Caki2 (cell line): ENCODE measurements at places on chromosomes 5 and 9.

GRCh38 chr9:110997847-110998246 lies 40.4 kb downstream of the LPAR1 start:
- no peak for DNase-seq

- peak; percentile 5 for DNase-seq
Observed at GRCh38 chr9:88355166-88355565, 33.1 kb upstream of the SPIN1 start.

GRCh38 chr9:134323741-134324358 lies 2.4 kb upstream of the RXRA start:
- peak; percentile 66 for DNase-seq

- DNase-seq, result no peak
Observed at GRCh38 chr5:20949636-20950035, 961.6 kb upstream of the CDH18 start.

GRCh38 chr9:7536310-7536939 lies 263.2 kb downstream of the DMAC1 start:
- peak; percentile 14 for DNase-seq

DNA sequence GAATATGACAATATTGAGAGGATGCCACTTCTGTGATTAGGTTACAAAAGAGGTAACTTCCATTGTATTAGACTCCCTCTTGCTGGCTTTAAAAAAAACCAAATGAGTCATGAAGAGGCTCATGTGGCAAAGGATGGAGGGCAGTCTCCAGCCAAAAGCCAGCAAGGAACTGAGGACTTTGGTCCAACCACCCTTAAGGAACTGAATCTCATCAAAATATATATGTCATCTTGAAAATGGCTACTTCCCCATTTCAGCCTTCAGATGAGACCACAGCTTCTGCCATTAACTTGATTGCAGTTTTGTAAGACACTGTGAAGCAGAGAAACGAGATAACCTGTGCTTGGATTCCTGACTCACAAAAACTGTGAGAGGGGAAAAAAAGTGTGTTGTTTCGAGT lies 15.5 kb upstream of the TRIM32 start:
- DNase-seq, result no peak

DNA sequence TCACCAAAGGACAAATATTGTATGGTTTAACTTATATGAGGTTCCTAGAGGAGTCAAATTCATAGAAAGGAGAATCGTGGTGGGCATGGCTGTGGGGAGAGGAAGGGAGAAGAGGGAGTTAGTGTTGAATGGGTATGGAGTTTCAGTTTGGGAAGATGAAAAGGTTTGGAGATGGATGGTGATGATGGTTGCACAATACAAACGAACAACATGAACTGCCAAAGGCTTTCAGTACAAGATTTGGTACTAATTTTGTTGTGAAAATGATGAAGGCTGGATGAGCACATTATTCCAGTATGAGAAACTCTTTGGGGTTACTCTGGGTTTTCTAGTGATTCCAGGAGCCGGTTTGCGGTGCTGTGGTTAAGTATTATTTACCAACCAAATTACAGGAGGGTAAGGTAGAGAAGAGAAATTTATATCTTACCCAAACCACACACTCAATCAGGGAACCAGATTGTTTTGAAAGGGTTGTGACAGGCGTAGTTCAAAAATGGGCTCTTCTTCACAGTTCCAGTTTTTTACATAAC lies 112.0 kb upstream of the TBC1D2 start:
- no peak for DNase-seq
